Psoas muscle (tissue), 8 donors: ENCODE measurements at places on chromosomes 2 and 18. TPM values are rescaled to one million over a fixed set of nuclear protein-coding genes. Genes with fewer than 3 reads are reported as not detected.

The PROC gene
- not detected for total RNA-seq

The SLC5A6 gene
- total RNA-seq, result 16.8 TPM

The HPCAL1 gene
- total RNA-seq, result 33.4 TPM

The PRKAG3 gene
- 70.2 TPM for total RNA-seq

The PJVK gene
- total RNA-seq, result 1.2 TPM

The RAPGEF4 gene
- total RNA-seq, result 1.4 TPM

The LOXHD1 gene
- 0.12 TPM for total RNA-seq
